Stimulated activated CD4-positive, alpha-beta T cell treated with anti-CD3 and anti-CD28 coated beads, Interleukin-1b, Interleukin-23, amount 100 ng/mL, for 24 hours (primary cell): ENCODE measurements at places on chromosomes 16 and 17.

- no peak for DNase-seq
Measured at GRCh38 chr16:55479430-55480140, 587 bp downstream of the MMP2 start.

- DNase-seq = no peak
Measured at GRCh38 chr16:10362077-10362863, 23.6 kb upstream of the ATF7IP2 start.

DNA sequence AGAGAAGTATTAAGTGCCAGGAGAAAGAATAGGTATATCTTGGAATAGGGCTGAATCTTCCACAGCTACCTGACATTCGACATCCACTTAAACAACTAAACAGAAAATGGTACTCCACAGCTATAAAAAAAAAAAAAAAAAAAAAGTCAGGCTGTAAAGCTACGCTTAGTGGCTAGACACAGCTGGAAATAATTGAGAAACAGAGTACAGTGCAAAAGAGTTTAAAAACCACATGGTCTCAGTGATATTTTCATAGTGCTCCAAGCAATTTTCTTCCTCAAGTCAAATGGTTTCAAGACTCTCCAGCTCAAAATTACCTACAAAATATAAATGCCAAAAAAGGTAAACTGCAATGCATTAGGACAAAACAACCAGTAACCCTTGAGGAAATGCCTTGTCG, 607.1 kb downstream of the KCNJ2 start:
- no peak for DNase-seq

GRCh38 chr16:17723531-17724134, 252.9 kb upstream of the XYLT1 start:
- DNase-seq = no peak

DNA sequence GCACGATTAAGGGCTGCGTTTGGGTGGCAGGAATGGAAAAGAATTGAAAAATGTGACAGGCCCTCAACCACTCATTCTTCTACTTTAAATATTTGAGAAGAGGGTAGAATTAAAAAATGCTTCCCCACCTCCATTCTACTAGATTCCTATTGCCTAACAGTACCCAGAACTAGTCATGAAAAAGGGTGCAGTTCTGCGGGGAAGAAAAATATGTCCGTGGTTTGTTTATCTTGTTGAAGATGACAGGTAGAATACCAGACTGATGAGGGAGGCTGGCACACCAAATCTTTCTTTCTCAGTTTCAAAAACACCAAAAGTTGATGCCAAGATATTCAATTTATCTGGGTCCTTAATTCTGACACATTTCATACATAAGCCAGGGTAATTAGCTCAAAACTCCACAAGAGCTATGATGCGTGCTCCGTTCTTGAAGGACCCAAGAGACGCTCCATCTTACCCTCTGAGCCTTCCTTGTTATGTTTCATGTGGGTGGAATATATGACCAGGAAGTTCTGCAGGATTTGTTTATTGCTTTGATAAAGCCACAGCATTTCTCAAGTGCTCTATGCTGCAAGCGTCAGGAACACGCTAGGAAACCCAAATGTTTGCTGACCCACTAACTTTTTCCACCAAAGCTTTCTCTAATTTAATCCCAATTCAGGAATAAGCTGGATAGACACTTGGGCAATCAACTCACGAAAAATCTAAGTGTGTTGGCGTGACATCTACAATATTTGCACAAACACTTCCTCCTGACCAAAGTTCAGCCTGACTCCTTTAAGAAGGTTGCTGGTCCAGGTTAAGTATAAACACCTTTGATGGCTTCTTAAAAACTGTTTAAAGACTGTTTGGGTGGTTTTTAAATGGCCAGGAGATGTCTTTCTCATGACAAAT, 20.6 kb upstream of the GAN start:
- DNase-seq = no peak

DNA sequence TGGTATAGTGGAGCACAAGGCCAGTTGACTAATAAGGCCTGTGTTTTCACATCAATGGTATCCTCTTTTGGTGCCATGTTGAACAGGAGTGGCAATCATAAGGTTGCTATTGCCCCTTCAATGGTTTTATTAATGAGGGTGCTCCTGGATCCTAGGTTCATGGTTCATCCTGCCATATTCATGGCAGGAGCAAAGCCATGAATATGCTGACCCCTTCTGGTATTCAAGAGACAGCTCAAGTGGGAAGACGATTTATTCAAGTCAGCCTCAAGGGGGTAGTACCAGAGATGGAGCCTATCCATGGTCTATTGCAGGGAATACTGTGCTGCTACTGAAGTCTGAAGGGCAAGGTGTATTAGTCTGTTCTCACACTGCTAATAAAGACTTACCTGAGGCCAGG, 2.6 kb downstream of the ABCA9 start:
- no peak for DNase-seq

DNA sequence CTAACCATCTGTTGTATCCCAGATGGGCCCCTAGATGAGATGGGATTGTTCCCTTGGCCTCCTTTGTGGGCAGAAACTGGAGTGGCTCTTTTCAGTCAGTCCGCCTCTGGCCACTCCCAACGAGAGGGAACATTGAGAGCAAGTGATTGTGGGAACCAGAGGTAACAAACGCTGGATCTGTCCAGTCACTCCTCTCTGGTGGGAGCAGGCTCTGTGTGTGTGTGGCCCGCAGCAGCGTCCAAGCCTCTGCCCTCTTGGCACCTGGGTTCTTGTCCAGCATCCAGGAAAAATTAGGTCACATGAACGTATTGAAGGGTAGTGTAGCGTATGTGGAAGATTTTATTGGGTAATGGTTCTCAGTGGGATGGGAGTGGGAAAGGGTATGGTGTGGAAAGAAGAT, 101.9 kb upstream of the COX10 start:
- no peak for DNase-seq

- DNase-seq = no peak
Measured at GRCh38 chr17:81734405-81735263, 22.6 kb downstream of the SLC25A10 start.

DNA sequence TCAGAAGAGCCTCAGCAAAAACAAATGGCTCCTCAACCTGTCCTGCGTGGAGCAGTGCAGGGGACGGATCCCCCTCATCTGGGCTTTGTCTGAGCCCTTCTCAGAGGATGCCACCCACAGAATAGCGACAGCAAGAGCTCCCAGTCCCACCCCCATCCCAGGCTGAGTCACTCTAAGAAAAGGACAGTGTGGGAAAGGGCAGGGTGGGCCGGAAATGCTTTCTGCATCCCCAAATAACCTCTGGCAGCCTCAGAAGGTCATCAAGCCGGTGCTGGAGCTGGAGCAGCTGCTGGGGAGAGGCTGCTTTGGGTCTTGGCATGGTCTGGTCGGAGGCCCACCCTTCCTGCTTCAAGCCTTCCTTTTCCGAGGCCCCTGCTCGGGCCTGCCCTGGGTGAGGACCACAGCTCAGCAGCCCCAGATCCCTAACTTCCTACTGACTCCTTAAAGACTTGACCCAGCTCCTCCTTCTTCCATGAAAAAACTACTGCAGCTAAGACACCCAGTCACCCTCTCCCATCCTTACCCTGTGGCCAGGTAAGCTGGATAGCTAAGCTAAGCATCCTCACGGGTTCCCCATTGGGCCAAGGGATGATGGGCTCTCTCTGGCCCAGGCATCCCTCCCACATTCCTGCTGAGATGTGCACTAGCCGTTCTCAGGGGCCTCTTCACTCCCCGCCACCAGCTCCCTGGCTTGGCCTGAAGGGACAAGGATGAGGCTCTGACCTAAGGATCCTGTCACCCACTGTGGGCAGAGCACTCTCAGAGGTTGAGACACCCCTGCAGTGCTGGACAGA, 8.7 kb downstream of the SLC12A4 start:
- no peak for DNase-seq

- no peak for DNase-seq
Measured at GRCh38 chr16:81583893-81584631, 139.5 kb downstream of the CMIP start.

- DNase-seq = no peak
Measured at GRCh38 chr16:28279006-28279405, 13.3 kb upstream of the SBK1 start.

GRCh38 chr17:69711541-69711940, 297.0 kb downstream of the MAP2K6 start:
- no peak for DNase-seq

DNA sequence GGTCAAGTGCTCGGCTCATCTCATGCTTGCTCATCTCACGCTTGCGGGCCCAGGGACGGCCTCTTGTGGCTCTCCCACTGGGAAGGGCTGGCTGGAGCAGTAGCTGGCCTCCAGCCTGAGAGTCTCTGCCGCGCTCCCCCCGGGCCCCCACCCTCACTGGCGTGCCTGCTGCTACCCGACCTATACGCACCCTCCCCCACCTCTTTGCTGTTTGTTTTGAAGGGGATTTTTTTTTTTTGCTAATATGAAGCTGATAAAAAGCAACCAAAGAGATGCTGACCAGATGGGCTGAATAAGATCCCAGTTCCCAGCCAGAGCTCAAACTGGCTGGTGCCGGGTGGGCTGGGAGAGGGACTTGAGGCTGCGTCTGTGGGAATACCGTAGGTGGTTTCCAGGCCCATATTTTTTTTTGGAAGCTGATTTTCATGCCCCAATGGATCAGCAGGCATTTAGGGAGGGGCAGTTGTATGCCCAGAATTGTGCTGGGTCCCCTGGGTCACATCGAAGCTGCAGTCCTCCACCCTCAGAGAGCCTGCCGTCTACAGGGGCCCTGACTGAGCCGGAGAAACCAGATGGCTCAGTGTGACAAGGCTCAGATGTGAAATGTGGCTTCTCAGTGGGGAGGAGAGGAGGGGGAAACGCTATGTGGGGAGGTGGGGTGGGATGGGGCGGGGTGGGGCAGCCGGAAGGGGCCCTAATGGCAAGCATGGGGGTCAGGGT, 115.0 kb downstream of the RAP1GAP2 start:
- no peak for DNase-seq

GRCh38 chr16:1884155-1884760, 12.3 kb upstream of the MEIOB start:
- DNase-seq = no peak

- DNase-seq = no peak
Measured at GRCh38 chr17:15412606-15413005, 54.8 kb downstream of the CDRT4 start.

- no peak for DNase-seq
Measured at GRCh38 chr17:39943702-39944392, 16.3 kb downstream of the LRRC3C start.

GRCh38 chr17:57034807-57035754, 50.0 kb upstream of the AKAP1 start:
- DNase-seq = no peak

- DNase-seq = no peak
Measured at GRCh38 chr16:58413359-58413758, 21.1 kb downstream of the GINS3 start.

GRCh38 chr16:53629607-53630312, 73.9 kb downstream of the RPGRIP1L start:
- DNase-seq = no peak

DNA sequence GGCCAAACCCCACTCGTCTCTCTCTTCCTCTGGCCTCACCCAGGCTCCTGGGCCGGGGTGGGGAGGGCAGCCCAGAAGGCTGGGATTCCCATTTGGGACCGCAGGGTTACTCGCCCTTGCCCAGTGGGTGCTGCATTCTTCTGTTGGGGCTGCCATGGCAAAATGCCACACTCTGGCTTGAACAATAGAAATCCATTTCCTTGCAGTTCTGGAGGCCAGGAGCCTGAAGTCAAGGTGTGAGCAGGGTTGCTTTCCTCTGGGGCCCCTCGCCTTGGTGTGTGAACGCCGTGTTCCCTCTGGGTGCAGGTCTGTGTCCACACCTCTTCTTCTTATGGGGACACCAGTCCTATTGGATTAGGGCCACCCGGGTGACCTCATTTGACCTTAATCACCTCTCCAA, 105.8 kb upstream of the GSE1 start:
- DNase-seq = no peak

DNA sequence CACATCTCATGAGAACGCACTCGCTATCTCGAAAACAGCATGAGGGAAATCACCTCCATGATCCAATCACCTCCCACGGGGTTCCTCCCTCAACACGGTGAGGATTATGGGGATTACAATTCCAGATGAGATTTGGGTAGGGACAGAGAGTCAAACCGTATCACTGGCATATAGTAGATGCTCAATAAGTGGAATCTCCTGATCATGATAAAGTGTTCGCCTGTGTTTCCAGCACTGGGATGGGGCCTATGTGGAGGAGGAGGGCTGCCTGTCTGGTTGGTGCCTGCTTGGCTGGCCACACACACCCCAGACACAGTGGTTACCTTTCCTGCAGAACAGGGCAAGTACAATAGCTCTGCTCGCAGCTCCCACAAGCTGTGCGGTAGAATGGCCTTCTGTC, 6.1 kb upstream of the MGAT5B start:
- no peak for DNase-seq

GRCh38 chr16:69476920-69477443, 52.6 kb downstream of the CYB5B start:
- DNase-seq = no peak

DNA sequence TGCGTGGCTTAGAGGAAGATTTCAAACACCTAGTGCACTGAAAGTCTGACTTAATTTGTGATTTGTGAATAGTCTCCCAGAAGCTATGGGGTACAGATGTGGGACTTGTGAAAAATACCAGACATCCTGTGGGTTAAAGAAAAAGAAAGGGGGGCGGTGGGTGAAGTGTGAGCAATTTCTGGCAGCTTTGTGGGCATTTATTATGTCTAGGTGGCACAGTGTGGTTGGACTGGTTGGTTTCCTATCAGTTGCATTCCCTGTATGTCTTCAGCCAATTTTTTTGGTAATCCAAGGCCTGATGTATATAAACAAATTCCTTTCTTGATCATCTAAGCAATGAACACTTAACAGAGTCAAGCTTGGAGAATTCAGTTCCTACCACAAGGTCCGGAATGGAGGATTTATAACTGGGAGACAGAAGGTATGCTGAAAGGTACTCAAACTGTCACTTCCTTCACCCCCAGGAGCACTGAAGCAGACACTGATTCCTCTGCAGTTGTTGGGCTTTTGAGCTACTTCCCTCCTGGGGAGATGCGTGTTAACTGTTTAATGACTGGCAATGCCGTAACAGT, 211.6 kb downstream of the WWOX start:
- DNase-seq = no peak

GRCh38 chr16:62100651-62101050, 64.4 kb upstream of the CDH8 start:
- DNase-seq = no peak

DNA sequence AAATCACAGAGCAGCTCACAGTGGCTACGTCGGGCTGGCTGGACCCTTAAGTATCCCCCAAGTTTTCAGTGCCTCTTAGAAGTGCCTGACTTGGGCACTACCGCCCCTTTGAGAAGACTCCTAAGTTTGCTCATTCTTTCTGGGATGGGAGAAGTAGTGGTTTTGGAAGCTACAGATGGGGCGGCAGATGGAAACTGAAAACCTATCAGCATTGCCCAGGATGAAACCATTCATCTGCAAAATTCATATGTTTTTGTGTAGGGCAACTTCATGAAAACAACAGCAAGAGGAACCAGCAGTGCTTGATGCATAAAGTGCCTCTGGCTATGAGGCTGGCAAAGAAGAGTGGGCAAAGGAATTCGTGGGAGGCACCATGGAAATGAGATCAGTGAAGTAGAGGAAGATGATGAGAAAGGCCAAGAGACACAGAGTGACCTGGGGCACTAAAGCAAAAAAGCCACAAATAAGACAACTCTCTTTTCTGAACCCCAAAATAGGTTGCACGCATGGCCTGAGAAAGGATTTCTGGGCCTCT, 277.1 kb downstream of the XYLT1 start:
- DNase-seq = no peak
